ENCODE measurements at places on chromosomes 5 and 9.

DNA sequence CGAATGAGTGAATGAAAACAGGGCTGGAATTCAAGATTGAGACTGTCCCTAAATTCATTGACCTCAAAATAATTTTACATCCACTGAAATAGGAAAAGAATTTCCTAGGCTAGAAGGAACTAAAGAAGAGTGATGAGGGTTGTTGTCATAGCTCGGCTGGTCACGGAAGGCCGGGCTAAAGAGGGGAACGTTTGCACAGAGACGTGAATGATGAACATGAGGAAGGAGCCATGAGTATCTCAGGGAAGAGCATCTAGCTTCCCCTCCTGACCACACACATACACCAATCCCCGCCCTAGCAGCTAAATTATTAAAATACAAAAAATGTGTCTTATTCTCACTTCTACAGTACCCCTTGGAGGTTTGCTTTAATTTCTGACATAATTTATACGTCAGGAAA lies 124.4 kb upstream of the ABCA1 start:
- no peak for DNase-seq

DNA sequence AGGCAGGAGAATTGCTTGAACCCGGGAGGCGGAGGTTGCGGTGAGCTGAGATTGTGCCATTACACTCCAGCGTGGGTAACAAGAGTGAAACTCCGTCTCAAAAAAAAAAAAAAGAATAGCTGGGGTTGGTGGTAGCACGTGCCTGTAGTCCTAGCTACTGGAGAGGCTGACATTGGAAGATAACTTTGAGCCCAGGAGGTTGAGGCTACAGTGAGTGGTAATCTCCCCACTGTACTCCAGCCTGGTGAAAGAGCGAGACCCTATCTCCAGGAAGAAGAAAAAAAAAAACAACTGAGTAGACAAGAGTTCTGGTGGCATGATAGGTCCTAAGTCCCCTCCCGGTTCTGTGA lies 26.3 kb downstream of the GOLGA2 start:
- DNase-seq, result no peak

DNA sequence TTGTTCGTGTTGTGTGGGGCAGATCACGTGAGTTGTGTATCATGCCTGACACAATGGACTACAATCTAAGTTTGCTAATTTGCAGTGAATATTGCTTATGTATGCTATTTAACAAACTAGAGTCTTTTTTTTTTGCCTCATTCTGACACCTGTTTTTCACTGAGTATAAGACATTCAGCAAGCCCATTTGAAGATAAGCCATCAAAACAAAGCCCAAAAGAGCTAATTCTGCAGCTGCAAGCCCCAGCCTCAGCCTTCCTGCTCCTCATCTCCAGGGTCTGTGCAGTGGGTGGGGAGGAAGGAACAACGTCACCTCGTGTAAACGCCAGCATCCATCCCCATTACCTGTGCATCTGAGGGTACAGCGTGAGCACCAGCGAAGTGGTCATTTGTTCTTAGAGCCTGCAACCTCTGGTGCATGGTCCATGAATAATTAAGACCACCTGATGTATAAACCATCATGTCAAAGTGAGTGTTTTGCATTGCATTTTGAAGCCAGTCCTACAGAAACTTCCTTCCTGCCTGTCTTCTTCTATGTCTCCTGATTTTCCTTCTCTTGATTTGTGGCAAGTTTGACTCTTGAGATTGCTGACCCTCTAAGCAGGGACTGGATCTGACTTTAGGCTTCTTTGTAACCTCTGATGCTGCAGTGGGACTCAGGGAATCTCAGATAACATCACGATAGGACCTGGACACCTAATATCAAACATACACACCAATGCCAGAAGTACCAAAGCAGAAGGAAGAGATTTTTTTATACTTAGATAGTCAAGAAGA lies 73.2 kb downstream of the FGF1 start:
- DNase-seq, result no peak

DNA sequence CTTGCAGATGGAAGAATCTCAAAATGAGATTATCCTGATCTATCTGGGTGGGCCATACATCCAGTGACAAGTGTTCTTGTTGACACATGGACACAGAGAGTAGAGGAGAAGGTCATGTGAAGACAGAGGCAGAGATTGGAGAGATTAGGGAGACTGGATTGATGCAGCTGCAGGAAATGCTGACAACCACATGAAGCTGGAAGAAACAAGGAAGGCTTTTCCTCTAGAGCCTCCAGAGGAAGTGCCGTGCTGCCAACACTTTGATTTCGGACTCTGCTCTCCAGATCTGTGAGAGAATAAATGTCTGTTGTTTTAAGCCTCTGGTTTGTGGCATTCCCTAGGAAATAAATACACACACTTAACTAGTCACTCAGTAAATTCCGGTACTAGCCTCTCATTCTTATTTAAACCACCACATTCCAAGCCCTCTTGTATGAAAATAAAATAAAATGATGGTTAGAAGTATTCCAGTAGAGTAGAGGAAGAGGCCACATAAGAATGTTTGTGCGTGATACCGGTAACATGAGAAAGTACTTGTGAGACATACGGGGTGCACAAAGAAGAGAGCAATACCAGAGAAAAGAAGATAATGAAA lies 110.9 kb upstream of the DMAC1 start:
- DNase-seq, result peak; percentile 30

GRCh38 chr5:54886866-54887265 lies 98.5 kb downstream of the ESM1 start:
- DNase-seq, result no peak

DNA sequence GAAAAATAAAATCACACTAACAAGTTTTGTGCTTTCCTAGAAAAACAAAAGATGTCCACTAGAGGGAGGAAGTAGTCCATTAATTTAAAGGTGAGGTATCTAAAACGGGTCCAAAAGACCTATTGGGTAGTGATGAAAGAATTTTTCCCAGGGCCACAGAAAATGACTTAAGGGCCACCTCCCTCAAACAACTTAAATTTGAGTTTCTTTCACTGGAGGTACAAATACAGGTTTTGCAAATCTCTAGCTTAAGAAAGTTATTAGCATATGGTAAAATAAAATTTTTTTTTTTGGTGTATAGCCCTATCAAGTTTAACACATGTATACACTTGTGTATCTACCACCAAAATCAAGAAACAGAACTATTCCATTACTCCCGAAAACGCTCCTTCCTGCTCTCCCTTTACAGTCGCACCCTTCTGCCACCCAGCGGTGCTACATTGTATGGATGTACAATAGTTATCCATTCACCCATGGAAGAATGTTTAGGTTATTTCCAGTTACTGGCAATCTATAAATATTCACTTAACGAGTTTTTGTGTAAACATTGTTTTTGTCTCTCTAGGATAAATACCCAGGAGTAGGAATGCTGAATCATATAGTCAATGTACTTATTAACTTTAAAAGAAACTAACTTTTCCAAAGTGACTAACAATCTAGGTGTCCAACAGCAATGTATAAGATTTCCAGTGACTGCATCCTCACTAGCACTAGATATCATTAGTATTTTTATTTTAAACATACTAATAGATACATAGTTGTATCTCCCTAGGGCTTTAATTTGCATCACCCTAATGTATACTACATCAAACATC lies 21.9 kb downstream of the DEPDC1B start:
- DNase-seq, result peak; percentile 47

DNA sequence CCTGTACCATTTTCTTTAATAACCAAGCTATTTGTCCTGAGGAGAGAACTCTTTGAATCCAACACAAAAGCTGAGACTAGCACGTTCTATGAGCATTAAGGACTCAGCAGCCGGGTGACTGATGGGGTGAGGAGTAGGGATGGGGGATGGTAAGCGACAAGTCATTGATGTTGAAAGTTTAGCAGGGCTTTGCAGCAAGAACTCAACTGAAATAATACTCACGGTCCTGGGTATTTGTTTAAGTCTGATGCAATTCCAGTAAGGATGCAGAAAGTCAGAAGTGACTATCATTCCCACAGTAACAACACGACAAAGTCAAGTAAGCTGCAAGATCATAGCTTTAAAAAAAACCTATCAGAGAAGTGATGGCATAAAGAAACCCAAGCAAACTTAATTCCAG lies 131.1 kb downstream of the ACTL7B start:
- peak; percentile 70 for DNase-seq

DNA sequence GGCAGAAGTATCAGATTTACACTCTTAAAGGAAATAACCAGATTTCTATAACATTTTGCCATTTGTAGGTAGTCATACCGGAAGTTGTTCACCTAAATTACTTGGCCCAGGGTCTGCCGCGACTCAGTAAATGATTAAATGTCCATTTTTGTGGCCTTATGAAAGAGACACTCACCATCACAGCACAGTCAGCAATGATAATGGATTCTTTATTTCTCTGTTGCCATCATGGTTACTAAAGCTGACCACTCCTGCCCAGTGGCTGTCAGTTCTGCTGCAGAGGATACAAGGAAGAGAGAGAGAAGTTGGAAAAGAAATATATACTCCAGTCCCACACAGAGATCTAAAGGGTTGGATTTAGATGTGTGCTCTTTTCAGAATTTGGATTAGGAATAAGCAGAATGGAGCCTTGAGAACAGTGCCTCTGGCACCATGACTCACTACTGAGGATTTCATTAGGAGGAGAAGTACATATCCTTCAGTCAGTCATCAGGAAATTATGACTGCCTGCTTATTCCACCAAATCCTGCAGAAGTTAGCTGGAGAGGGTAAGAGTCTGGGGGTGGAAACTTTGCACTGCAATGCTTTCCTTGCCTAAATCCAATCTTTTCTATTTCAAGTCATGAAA lies 72.8 kb upstream of the EFNA5 start:
- DNase-seq, result peak; percentile 82

DNA sequence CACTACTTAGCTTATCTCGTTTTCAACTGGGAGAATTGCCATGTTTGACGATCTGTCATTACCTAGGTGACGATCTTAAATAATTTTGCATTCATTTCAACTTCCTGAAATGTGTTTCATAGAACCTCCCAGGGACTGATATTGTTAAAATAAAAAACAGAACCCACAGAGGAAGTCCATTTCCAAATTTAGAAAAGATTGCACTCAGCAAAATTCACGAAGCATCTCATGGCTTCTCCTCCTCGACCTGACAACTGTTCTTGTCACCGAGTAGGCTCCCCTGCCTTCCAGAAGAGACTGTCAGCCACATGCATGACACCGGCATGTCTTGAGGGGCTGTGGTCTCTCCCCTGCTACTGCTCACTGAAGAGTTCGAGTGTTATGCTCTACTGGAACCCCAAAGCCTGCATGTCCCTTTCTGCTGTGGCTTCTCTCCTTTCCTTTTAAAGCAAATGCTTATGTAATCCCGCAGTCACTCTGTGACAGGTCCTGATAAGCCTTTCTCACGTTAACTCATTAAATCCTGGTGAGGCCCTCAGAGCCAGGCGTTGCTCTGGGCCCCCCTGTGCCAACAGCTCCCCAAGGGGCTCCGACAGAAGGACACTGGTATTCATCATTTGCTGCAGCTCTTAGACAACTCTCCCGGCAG lies 26.8 kb upstream of the ANKRD33B start:
- no peak for DNase-seq

GRCh38 chr9:89805571-89806292 lies 200.9 kb downstream of the GADD45G start:
- DNase-seq, result no peak

DNA sequence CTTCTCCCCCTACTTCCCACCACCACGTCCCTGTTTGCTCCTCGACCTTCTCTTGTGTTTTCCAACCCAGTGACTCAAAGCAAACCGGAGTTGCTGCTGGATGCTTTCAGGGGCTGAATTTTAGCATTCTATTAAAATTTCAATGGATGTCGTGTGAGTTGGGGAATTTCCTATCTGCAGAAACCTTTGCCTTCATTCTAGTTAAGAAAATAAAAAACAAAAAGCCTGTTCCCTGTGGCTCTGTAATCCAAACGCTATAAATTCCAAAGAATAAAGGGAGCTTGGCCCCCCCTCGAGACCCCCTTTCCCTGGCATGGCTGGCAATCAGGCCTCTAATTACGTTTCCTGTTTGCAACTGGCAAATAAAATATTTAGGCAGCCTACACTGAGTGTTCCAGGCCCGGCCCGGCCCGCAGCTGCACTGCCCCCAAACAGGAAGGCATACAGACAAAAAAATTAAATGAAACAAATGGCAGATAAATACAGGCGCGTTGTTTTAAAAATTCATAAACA lies 139.4 kb upstream of the PPP1R26 start:
- no peak for DNase-seq

GRCh38 chr5:113182658-113183344 lies 206.2 kb downstream of the DCP2 start:
- no peak for DNase-seq

GRCh38 chr9:111094433-111094924 lies 56.2 kb upstream of the LPAR1 start:
- peak; percentile 86 for DNase-seq

GRCh38 chr5:78500871-78501270 lies 140.5 kb downstream of the SCAMP1 start:
- DNase-seq, result no peak

Measured in fibroblast of skin of back (primary cell).